ENCODE measurements at places on chromosomes 2 and 18. TPM values are rescaled to one million over a fixed set of nuclear protein-coding genes. Genes with fewer than 3 reads are reported as not detected.

DNA sequence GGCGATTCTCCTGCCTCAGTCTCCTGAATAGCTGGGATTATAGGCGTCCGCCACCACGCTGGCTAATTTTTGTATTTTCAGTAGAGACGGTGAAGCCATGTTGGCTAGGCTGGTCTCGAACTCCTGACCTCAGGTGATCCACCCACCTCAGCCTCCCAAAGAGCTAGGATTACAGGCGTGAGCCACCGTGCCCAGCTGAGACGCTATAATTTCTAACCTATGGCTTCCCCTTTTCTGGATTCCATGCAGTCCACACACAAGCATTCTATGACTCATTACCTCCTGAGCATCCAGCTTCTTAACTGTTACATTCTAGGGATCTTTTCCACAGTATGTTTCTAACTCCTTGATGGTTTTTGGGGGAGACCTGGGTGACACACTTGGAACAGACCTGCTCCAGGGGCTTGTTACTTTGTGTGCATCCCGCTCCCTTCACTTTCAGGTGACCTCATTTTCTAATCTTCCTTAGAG, 11.8 kb upstream of the KCMF1 start:
- peaks cover 4% of the 10 kb centered on the region for H3K4me1 ChIP-seq
- DNase-seq, result no peak
- no peak overlapping the region for H3K4me3 ChIP-seq
- H3K27ac ChIP-seq, result no peak overlapping the region
- peaks cover 15% of the 10 kb centered on the region for H3K36me3 ChIP-seq

DNA sequence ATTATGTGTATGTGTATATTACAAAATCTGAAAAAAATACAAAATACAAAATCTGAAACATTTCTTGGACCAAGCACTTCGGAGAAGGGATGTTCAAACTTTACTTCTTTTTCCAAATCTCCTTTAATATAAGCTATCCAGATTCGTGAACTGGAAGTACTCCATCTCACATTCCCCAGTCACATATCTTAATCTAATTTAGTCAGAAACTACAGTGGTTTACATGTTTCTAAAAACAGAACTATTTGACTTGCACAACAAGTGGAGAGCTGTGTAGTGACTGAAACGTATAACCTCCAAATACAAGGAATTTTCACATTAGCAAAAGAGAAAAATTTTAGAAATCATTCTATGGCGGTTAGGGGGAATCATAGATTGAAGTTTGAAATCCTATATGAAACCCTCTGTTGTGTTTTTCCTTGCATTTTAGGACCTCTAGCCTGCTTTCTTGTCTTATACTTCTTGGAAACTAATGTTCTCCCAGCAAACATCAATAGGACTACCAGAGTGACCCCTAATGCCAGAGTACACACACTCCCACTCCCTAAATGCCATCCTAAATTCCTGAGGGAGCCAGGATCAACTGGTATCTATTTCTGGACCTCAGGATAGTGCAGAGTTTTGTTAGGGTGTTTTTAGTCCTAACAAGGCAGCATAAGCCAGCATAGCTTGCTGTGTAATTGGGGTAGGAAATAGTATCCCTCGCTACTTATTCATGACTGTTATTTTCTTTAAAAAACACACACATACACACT, 30.2 kb upstream of the ROCK1 start:
- no peak overlapping the region for H3K27ac ChIP-seq
- no peak overlapping the region for H3K4me3 ChIP-seq
- no peaks in the 10 kb centered on the region for H3K4me1 ChIP-seq
- no peaks in the 10 kb centered on the region for H3K27me3 ChIP-seq
- DNase-seq, result no peak

RTP5 gene
- total RNA-seq, result not detected

GRCh38 chr2:226155093-226155875, 644.3 kb downstream of the IRS1 start:
- H3K27ac ChIP-seq, result no peak overlapping the region
- H3K36me3 ChIP-seq, result no peaks in the 10 kb centered on the region
- DNase-seq, result no peak
- H3K27me3 ChIP-seq, result no peaks in the 10 kb centered on the region
- H3K4me3 ChIP-seq, result no peak overlapping the region
- no peaks in the 10 kb centered on the region for H3K4me1 ChIP-seq
